ENCODE measurements at places on chromosomes 6 and 20.

DNA sequence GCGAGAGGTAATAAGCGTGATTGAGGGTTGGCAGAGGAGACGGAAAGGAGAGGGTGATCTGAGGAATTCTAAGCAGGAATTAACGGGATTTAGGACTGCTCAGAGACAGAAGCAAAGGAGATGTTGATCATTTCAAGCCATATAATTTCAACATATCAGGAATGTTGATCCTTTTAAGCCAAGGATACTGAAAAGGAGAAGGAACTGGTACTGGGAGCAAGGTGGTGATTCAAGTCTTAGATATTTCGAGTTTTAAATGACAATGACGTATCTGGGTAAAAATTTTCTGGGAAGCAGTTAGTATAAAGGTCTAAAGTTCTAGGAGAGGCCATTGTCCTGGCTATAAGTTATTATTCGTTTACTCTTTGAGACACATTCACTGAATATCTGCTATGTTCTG, 91.3 kb upstream of the OGFRL1 start:
- no peak for DNase-seq

- DNase-seq, result no peak
Measured at GRCh38 chr6:33116841-33117711, 41.3 kb downstream of the HLA-DPB1 start.

DNA sequence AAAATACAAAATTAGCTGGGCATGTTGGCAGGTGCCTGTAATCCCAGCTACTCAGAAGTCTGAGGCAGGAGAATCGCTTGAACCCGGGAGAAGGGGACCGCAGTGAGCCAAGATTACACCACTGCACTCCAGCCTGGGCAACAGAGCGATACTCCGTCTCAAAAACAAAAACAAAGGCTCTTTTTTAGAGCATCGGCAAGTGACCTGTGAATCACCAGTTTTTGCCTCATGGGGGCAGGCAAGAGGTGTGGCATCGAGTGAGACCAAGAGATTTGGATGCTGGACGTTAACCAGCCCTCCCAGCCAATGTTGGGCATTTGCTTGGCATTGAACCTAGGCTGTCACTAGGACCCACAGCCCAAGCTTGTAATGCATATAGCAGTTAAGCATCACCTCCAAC, 14.6 kb upstream of the CDK5RAP1 start:
- DNase-seq, result no peak

DNA sequence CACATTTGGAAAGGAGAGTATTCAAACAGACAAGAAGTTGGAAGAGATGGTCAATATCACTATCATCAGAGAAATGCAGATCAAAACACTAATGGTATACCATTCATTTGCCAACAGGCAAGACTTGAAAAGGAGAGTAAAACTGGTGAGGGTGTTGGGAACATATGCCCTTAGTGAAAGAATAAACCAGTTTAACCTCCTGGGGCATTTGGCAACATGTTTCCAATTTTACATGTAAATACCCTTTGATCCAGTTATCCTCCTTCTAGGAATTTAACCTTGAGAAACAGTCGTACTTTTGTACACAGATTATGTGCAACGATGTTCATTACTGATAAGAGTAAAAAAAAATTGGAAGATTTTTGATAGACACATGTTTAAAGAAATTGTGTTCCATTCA, 34.1 kb upstream of the OCSTAMP start:
- no peak for DNase-seq

GRCh38 chr6:5529015-5529414, 267.7 kb downstream of the FARS2 start:
- no peak for DNase-seq

- DNase-seq, result no peak
Measured at GRCh38 chr20:25291432-25292133, 43.7 kb downstream of the PYGB start.

DNA sequence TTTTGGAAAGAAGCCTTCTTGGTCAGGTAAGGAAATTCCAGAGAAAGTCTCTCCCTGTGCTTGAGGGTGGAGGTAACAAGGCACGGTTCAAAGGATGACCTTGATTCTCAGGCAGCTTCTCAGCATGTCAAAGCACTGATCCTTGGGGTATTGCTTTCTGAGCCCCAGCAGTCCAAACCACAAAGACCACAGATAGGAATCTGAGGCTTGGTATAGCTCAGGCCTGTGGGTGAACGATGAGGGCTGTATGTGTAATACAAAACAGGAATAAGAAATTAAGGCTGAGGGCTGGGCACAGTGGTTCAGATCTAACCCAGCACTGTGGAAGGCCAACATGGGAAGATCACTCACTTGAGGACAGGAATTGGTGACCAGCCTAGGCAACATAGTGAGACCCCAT, 70.2 kb upstream of the SLC22A1 start:
- no peak for DNase-seq

GRCh38 chr20:38986663-38987062, 24.5 kb downstream of the DHX35 start:
- DNase-seq, result no peak

DNA sequence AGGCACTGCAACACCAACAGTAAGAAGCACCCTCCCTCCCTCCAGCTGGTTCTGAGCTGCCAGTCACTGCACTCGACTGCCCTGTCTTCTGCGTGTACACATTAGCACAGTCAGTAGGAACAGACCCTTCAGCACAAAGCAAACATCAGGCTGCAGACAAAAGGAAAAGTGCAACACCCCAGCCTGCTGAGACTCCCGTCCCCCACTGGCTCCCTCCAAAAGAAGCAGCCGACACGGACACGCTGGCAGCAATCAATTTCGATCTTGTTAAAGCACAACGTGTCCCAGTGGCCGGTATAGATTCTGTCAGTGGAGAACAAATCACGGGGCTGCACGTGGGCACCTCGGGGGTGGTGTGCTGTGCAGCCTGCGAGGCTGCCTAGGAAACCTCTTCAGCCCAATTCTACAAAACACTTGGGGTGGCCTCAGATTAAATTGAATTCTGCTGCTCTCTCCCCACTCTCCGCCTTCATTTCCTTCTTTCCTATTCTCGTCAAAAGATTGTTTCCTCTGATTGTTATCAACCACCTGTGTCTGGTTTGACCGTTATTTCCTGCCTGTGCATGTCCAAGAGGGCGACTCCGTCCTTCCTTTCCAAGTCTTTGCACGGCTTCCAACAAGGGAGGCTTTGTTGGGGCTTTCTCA, 38.7 kb downstream of the TRAF3IP2 start:
- no peak for DNase-seq

- no peak for DNase-seq
Measured at GRCh38 chr20:44746367-44747165, 901 bp downstream of the KCNK15 start.

- no peak for DNase-seq
Measured at GRCh38 chr6:131226459-131227157, 91.3 kb downstream of the AKAP7 start.

DNA sequence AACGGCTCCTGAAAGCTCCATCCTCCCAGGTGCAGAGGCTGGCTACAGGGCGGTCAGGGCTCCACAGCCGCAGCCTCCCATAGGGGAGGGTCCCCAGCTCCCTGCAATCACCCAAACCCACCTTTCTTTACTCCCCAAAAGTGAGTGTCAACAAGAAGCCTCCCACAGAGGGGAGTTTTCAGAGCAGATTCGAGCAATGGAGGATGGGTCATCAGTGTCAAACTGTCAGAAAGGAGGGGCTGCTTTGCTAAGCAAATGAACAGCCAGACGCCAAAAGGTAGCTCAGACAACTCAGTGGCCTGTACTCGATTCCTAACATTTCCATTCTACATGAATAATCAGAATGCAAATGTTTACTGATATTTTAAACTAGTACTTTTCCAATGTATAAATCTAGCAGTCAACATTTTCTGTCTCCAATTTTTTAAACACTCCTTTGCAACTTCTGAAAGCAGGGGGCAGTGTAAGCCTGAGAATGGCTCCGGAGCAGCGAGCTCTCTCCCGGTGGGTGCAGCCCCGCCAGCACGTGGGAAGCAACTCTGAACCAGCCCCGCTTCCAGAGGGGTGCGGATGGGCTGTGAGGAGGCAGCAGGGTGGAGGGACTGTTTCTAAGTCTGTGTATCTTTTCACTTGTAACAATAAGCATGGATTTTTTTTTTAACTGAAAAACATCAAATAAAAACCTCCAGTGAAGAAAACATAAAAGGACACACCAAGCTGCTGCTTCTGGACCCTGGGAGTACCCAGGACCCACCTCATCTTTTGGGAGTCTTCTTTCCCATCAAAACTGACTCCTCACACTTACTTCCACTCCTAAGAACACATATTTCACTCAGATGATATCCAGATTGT, 54.9 kb downstream of the TAF4 start:
- peak; percentile 67 for DNase-seq

GRCh38 chr6:163347021-163347446, 67.5 kb upstream of the QKI start:
- DNase-seq, result no peak

GRCh38 chr6:123598011-123598410, 38.7 kb downstream of the TRDN start:
- no peak for DNase-seq

GRCh38 chr20:35603695-35604448, 11.8 kb upstream of the SPAG4 start:
- DNase-seq, result no peak

DNA sequence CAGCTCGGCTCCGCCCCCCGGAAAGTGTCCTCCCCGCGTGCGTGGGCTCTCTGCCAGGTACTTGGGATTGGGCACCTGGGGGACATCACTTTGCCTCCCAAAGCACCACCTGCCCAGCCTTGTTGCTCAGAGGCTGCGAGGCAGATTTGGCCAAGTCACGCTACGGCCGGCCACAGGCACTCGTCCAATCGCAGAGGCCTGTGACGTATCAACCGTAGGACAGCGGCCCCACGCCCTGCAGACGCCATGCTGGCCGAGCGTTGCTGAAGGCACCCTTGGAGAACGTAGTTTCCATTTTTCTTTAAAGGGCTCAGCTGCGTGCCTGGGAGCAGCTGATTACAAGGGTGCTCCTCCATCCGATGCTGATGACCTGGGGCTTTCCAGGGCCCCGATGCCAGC, 3.1 kb downstream of the NTSR1 start:
- DNase-seq, result no peak

- DNase-seq, result no peak
Measured at GRCh38 chr20:6108330-6108729, 14.5 kb downstream of the FERMT1 start.

DNA sequence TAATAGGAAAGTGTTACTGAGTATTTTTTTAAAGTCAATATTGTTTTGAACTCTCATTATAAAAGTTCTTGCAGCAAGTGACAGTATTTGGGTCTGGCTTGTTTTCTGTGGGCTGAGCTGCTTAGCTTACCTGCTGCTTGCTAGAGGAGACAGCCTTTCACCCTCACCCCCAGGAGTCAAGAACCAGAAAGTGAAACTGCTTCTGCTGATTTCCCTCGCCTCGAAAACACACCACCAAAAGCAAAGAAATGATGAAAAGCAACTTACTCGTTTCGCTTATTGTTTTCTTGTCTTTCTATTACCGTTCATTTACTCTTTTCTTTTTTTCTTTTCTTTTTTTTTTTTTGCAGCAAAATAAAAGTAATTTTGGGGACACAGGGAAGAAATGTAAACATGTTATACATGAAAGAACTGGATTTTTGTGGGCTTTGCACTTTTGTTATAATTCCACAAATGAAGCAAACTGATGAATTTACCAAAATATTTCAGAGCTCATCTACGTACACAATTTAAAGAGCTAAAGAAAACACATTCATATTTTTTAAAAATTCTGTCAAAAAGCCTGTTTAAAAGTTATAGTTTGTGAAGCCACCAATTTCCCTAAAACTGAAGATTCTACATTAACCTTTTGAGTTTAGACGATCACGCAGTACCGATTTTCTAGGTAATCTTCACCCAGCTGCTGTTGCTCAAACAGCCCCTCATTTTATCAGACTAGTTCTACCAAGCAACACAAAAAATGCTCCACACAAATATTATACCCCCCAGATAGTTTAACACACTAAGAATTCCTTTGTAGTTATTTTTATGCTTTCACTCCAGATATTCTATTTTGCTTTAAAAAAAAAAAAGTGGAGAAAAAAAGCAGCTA, 1.7 kb downstream of the SCML4 start:
- DNase-seq, result no peak

DNA sequence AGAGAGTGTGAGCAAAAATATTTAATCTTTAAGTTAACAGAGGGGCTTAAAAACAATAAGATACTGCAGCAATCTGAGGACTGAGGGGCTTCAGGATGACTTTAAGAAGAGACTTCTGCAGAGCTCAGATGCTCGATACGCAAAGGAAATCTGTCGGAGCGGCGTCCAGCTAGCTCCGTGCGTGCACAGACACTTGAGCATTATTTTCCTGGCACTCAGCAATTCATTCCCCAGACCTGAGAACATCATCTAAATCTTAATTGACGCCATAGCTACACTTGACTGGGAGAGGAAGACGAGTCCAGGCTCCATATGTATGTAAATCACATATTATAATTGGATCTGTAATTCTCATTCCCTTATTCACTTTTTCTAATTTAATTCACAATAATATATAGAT, 228.2 kb downstream of the SOD2 start:
- no peak for DNase-seq

DNA sequence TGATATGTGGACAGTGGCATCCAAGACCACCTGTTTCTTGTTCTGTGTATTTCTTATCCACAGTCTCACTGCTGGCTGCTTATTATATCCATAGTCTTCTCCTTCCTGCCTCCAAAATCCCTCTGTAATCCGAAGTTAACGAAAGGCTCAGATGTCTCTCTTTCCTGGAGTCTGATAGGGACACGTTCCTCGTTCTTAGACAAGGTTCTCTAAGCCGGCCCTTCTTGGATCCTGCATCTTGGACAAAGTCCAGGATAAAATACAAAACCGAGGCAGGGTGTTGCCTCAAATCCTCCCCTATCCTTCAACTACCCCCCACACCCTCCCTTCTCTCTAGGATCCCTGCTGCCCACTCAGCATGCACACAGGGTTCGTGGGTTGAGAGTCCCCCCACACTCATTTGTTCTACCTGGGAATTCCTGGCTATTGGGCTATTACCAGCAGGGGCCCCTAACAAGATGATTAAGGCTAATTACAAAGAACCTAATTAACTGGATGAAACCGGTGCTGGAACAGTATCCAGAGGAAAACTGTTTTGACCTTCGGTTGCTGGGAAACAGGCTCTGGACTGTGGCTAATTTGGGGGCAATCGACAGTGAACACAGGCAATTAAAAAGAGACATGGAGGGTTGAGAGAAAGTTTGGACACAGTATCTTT, 32.7 kb upstream of the MRPS10 start:
- DNase-seq, result no peak

DNA sequence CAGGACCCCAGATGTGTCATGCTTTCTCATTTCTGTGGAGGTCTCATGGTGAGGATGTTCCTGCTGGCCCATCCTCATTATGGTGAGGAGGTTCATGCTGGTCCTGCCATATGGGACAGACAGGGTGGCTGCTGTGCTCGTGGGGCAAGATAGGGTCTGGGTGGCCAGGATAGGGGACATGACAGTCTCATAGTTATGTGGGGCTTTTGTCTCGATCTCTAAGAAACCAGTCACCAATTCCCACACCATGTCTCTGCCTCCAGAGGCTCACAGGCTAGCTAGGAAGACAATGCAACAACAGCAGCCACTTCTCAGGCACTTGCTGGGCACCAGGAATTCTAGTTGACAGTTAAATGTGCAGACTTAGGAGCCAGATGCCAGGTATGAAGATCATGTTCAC, 4.2 kb upstream of the MAPK13 start:
- peak; percentile 22 for DNase-seq
